ENCODE measurements at places on chromosomes 13 and 19. TPM values are rescaled to one million over a fixed set of nuclear protein-coding genes. Genes with fewer than 3 reads are reported as not detected.

The DUXA gene
- not detected for total RNA-seq

The ELSPBP1 gene
- not detected for total RNA-seq

The SCN1B gene
- total RNA-seq = 8.1 TPM

The PSG11 gene
- not detected for total RNA-seq

The EBI3 gene
- 1.0 TPM for total RNA-seq

The SIGLEC12 gene
- not detected for total RNA-seq

The SLAIN1 gene
- not detected for total RNA-seq

The ABCC4 gene
- total RNA-seq = 4.5 TPM

The BRSK1 gene
- total RNA-seq = 23.9 TPM

The THSD8 gene
- total RNA-seq = 8.2 TPM

The RDH8 gene
- not detected for total RNA-seq

The PPFIA3 gene
- 9.5 TPM for total RNA-seq

All from osteocyte (in vitro differentiated cells).